Stimulated activated naive CD4-positive, alpha-beta T cell treated with Interleukin-2 at 50 U/mL for 16 hours (primary cell): ENCODE measurements at places on chromosomes 12 and 14.

GRCh38 chr12:41970744-41971143 lies 173.9 kb downstream of the GXYLT1 start:
- no peak for DNase-seq

DNA sequence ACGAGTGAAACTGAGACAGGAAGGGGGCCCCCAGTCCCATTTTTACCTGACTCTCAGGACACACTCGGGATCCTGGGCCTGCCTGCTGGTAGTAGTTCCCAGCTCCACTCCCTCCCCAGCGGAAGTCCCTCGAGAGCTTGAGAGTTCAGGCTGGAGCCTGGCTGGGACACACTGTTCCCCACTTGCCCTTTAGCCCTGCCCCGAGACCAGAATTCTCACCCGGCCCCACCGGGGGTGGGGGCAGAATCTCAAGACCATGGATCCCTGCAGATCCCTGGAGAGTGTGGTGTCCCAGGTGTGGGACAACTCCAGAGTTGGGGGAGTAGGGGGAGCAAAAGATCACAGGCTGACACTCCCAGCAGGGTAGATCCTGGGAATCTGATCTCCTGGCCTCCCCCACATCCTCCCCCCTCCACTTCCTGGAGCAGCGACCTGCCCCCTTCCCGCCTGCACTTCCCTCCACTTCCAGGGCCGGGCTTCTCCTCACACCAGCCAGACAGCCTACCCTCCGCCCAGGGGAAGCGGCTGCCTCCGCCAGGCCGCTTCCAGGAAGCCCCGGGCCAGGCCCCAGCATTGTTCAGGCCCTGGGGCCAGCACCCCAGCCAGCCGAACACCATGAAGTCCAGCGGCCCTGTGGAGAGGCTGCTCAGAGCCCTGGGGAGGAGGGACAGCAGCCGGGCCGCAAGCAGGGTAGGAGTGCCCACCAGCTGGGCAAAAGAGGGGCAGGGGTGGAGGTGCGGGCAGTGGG lies at the start of gene TNS2:
Gene TNS2, plus strand, starts transcription at position 495 of the 748 bp plus-strand sequence. Its CDS starts 121 bp downstream, at position 616.
- DNase-seq, result no peak

GRCh38 chr14:93884950-93885349 lies 42.2 kb upstream of the FAM181A start:
- DNase-seq, result no peak

DNA sequence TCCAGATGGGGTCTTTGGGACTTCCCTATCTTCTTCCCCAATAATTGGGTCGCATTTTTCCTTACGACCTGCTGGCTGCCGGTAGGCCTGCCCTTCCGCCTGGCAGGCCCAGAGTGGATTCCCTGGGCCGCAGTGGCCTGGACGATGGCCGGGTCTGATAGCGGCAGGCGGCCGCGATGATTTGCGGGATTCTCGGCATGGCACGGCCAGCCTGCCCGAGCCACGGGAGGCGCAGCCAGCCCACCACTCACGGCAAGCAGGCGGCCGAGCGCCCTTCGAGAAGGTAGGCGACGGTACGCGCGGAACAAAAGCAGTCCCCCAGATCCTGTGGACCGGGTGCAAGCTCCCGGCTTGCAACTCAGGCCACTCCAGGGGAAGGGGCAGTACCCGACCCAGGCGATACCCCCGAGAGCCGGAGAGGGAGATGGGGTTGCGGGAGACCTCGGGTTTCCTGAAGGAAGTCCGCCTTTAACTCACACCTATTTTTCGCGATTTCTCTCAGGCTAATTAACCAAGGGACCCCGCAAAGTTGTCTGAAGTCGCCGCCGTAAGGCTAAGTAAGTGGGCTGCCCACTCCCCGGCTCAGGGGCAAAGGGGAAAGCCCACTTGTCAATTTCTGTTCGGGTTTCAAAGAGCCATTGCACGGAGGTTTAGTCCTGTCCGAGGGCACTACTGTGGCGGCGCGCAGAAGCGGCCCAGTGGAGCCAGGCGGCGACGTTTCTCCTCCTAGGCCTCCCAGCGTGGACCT lies 1.4 kb upstream of the GSC start:
- no peak for DNase-seq

DNA sequence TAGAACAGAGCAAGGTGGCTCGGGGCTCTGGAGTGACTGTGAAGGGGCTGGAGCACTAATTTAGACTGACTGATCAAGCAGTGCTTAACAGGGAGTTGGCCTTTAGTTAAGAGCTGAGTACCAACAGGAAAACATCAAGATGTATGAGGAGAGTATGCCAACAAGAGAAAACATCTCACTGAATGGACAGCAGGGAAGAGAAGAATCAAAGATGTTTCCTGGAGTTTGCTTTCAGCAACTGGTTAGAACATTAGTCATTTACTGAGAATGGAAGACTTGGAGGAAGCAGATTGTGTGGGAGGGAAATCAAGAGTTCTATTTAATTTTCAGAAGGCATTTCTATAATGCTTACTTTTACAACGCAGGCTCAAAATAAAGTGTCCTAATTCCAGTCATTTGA lies 259.3 kb downstream of the ADAMTS20 start:
- no peak for DNase-seq

- no peak for DNase-seq
Observed at GRCh38 chr14:73714656-73715081, 485 bp upstream of the PNMA1 start.

DNA sequence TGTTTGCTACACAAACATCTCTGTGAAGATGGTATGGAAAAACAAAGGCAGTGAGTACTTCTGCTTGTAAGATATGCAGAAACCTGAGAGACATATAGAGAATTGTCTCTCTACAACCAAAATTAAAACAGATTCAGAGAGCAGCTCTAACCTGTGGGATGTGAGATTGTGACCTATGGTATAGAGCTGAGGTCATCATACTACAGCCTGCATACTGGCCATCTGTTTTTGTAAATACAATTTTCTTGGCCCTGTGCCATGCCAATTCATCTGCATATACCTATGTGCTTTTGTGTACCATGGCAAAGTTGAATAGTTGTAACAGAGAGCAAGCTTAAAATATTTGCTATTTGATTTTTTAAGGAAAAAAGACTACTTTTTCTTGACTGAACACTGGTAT lies 99.6 kb downstream of the LMO3 start:
- DNase-seq, result no peak

- no peak for DNase-seq
Observed at GRCh38 chr14:99333841-99334635, 62.0 kb upstream of the BCL11B start.

- no peak for DNase-seq
Observed at GRCh38 chr14:100900837-100901390, 2.6 kb downstream of the RTL1 start.

- DNase-seq, result no peak
Observed at GRCh38 chr12:50117057-50117622, 5.1 kb downstream of the COX14 start.

- DNase-seq, result peak; percentile 65
Observed at GRCh38 chr12:59597385-59597781, 1.6 kb downstream of the SLC16A7 start.

DNA sequence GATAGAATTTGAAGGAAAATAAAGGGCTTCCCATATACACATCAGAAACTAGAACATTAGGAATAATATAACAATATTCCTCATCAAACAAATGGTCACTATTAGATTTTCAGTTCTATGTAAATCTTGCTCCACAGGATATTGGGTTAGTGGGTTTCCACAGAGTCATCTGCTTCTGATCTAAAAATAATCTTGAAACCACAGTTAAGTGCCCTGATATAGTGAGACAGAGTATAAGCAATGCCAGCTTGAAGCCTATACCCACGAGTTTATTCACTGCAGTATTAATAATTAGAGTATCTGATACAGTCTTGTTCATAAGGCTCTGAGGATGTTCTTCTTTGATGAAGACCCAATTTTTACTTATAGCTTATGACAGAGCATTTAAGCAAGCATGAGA lies 74.5 kb upstream of the ATF7IP start:
- DNase-seq, result no peak

- DNase-seq, result no peak
Observed at GRCh38 chr12:5388581-5389535, 43.0 kb upstream of the NTF3 start.

GRCh38 chr12:2302711-2303580 lies 250.2 kb downstream of the CACNA1C start:
- no peak for DNase-seq

GRCh38 chr14:99769799-99770198 lies 23.4 kb upstream of the EML1 start:
- DNase-seq, result no peak

DNA sequence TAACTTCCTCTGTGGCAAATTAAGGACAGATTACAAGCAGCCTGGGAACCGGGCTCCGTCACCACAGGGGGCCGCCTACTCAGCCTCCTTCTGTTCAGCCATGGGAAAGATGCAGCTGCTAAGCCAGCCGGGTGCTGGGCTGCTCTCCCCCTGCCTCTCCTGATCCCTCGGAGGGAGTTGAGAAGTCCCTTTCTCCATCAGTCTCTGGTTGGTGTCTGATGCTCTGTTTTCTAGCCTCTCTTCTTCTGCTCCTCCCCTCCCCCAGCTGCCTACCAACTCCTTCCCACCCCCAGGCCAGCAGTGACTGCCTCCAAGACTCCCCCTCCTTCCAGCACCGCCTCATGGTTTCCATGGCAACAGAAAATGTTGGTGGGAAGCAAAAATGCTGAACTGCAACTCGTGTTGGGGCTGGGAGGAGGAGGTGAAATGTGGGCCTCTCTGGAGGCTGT lies 486.7 kb downstream of the APAF1 start:
- DNase-seq, result no peak

DNA sequence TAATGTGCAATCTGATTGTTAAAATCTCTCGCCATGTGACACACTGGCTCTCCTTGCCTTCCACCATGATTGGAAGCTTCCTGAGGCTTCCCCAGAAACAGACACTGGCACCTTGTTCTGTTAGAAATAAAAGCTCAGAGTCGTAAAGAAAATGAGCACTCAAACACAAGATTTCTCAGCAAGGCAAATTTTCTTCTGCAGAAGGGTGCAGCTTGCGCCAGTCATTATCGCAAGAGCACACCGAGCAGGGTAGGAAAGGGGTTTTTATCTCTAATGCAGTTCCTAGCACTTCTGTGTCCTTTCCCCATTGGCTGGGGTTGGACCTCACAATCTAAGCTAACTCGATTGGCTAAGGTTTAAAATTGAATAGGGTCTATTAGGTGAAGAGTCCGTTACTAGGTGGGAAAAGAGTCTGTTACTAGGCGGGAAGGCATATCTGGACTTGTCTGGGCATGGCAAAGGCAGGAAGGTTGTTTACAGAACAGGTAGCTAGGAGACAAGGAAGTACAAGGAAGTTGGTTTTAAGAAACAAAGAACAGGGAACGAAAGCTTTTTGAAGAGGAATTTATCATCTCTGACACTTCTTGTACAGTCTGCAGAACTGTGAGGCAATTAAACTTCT lies 62.6 kb upstream of the BICD1 start:
- no peak for DNase-seq

GRCh38 chr12:122486805-122487426 lies 13.8 kb downstream of the ZCCHC8 start:
- no peak for DNase-seq

DNA sequence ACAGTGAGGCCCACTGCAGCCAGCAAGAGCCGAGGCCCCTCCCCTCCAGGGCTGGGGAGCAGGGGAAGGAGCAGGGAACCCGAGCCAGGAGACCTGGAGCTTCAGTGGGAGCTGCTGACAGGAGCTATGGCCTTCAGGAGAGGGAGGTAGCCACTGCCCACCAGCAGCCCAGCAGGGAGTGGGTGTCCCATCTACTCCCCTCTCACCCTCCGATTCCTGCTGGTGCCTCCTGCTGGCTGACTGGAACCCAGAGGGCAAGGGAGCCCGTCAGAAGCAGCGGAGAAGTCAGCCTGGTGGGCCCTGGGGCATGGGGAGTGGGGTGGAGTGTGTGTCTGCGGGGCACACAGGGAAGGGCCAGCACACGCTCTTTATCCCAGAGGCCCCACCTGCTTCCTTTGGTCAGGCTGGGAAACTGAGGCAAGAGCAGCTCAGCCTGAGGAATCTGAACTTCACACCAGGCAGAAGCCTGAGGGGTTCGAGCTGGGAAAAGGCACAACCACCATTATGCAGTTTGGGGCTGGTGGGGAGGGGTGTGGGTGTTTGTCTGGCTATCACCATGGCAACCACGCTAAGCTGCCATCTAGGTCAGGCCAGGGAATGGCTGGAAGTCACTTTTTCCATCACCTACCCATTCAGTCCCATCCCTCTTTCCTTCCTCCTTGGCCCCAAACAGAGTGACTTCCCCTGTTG lies 36.8 kb upstream of the PLEKHG6 start:
- DNase-seq, result no peak

DNA sequence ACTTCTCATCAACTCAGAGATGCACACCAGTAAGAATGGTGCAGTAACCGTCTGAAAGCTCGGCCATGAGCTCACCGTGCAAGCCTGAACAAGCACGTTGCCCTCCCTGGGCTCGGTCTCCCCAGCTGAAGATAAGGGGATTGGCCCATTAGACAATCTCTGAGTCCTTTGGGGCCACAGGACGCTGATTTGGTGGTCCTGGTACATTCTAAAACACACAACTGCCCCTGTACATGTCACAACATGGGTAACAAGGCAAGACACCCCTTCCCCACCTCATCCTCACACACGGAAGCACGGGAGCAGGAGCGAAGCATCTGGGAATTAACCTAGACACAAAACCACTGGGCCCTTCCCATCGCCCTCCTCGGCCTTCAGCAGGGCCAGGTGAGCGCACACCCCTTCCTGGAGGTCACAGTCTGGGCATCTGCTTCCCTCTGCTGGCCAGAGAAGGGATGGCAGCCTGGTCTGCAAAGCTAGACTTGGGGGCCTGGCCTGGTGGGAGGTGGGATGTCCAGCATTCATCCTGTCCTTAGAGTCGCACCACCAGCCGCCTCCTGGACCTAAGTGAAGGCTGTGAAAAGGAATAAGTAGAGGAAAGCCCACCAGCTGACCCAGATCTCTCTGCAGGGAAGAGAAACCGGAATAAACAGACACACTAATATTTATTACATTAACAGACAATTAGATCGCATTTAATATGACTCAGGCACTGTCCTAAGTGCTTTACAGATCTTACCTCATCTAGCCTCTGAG lies 18.9 kb upstream of the SMUG1 start:
- peak; percentile 71 for DNase-seq

- DNase-seq, result no peak
Observed at GRCh38 chr12:9866860-9867269, 2.3 kb downstream of the CLEC2B start.

DNA sequence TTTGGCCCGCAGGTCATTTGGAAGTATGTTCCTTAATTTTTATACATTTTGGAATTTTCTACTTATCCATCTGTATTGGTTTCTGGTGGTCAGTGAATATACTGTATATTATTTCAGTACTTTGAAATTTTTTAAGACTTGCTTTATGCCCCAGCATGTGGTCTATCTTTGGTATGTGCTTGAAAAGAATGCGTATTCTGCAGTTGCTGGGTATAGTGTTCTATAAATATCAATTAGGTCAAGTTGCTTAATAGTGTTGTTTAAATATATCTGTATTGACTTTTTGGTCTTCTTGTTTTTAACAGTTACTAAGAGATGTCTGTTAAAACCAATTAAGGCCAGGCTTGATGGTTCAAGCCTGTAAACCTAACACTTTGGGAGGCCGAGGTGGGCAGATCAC lies 21.7 kb upstream of the SIX1 start:
- no peak for DNase-seq
